ENCODE measurements at places on chromosomes 12 and 14. TPM values are rescaled to one million over a fixed set of nuclear protein-coding genes. Genes with fewer than 3 reads are reported as not detected.

DNA sequence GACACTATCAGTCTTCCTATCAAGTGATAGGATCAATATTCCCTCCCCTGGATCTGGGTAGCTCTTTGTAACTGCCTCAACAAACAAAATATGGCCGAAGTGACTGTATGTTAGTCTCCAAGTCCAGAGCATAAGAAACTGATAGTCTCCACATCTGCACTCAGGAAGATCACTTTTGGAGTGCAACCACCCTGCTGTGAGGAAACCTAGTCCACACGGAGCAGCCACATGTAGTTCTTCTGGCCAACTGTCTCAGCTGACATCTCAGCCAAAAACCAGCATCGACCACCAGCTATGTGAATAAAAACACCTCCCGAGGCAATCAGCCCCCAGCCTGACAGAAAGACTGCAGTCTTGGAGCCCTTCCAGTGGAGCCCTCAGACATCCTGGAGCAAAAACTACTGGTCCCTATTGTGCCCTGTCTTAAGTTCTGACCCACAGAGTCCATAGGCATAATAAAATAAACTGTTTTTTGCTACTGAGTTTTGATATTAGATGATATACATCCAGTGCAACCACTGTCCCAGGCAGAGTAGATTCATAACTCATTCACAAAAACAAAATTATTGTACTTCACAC lies 143.8 kb downstream of the MED13L start:
- DNase-seq, result no peak

Gene PWP1
- 153 TPM for total RNA-seq

DNA sequence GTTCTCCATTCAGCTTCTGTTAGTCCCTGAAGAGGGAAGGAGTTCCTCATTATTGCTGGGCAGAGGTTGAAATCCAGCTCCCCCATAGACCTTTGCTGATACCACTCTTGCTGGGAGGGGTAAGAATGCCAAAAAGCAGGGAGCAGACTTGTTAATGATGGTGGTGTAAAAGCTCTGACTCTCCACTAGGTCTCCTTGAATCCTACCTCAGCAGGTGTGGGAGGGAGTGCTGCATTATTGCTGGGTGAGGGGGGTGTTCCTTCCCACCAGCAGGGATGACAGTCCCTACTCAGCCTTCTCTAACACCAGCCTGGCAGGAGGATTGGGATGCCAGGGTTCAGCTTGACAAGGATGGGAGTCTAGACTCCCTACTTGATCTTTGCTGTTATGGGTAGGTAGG lies 185.8 kb upstream of the NOS1 start:
- DNase-seq, result no peak

DNA sequence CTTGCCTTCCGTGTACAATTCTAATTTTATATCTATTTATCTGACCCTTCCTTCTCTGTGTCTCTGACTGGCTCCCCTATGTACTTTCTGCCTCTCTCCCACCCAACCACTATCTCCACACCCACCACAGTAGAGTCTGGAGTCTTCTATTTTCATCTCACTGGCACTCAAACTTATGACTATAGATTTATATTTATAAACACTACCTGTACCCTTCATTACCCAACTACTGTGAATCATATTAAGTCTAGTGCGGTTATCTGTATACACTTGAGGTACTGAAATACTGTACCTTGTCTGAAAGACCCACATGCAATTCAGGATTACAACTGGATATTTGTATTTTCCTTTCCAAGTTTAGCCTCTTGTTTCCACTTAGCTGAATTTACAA lies 36.1 kb downstream of the ATP2B1 start:
- no peak for DNase-seq

DNA sequence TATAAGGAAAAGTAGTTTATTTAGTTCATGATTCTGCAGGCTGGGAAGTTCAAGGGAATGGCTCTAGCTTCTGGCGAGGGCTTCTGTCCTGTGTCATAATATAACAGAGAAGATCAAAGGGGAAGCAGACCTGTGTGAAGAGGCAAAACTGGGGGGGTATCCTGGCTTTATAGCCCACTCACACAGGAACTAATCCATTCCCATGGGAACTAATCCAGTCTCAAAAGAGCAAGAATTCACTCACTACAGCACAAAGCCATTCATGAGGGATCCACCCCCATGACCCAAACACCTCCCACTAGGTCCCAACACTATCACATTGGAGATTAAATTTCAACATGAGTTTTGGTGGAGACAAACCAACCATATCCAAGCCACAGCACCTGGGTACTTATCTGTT lies 6.9 kb downstream of the ALDH6A1 start:
- DNase-seq, result no peak

DNA sequence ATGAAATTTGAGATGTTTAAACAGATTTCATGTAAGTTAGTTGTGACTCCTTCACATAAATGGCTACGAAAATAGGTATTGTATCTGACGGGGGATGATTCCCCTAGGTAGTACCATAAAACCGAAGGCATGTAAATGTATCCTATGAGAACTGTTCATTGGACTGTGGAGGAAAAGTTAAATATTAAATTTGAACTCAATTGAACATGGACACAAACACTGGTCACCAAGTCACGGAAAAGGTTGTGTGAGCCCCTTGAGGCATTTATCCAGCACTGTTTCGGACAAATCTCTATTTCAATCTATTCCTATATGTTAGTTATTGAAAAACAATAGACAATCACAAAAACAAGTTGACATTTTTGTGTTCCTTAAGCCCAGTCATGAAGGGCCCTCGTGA lies 1014.3 kb upstream of the NOVA1 start:
- no peak for DNase-seq

DNA sequence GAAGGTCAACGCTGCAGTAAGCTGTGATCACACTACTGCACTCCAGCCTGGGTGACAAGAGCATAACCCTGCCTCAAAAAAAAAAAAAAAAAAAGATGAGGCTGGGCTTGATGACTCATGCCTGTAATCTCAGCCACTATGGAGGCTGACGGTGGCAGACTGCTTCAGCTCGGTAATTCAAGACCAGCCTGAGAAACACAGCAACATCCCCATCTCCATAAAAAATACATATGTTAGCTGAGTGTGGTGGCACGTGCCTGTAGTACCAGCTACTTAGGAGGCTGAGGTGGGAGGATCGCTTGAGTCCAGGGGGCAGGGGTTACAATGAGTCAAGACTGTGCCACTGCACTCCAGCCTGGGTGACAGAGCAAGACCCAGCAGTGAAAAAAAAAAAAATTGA lies 50.4 kb downstream of the GXYLT1 start:
- peak; percentile 69 for DNase-seq

- DNase-seq, result no peak
These were observed 113.9 kb upstream of the CPM start for GRCh38 chr12:69046920-69047319.

DNA sequence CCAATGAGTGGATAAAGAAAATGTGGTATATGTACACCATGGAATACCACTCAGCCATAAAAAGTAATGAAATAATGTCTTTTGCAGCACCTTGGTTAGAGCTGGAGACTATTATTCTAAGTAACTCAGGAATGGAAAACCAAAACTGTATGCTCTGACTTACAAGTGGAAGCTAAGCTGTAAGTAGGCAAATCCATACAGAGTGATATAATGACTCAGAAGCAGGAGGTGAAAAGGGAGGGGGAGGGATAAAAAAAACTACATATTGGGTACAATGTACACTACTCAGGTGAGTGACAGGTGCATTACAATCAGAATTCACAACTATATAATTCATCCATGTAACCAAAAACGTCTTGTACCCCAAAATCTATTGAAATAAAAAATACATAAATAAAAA lies 15.1 kb upstream of the CLEC1A start:
- DNase-seq, result no peak

Gene C3AR1
- total RNA-seq, result 1.5 TPM

Gene SETD1B
- 2.2 TPM for total RNA-seq

DNA sequence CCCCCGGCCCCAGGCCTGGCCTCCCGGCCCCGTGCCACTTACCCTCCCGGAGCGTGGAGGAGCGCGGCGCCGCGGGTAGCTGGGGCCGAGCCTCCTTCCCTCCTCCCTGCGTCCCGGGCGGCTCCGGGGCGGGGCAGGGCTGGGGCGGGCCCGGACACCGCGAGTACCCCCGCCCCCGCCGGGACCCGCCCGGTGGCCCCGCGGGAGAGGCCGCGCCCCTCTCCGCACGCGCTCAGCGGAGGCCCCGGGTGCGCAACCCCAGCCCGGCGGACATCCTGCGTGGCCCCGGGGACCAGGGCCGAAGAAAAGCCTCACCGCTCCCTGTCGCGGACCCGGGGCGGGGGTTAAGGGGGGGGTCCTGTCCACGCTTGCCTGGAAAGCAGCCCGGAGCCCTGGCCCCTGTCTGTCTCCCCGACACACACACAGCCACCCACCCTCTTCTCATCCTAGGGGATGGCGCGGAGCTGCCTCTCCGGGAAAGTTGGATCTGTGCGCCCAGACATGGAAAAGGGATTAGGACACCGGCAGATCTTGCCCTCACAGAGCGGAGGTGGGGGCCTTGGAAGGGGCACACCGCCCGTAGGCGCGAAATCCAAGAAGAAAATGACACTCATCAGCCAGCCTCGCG lies at the start of gene SYNE3:
SYNE3 (minus strand) TSS at position 97 of the 628 bp plus-strand sequence. CDS start 40,829 bp downstream, outside the sequence.
- DNase-seq, result no peak

DNA sequence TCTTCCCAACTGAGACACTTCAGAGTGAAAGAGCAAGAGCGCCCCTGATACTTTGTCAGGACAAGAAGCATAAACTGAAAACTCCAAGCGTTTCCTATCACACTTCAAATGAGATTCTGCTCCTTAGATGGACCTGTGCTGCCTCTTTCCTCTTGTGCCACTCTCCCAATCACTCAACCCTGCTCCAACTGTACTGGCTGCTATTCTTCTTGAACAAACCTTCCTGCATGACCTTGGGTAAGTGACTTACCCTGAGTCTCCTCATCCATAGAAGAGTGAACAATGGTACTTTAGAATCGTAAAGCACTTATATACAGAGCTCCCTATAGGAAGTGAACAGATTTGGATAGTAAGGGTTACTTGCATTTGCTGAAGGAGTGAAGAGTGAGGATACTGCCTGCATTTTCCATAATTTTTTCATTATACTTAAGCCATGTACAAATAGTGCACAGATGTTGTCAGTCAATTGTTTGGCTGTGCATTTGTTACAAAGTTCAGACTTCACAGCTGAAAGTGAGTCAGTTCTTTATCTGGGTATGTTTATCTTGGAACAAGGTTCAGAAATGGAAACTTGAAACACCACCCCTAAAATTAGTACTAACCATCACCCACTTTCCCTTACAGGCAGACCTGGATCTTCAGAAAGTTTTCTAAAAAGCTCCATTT lies 10.8 kb downstream of the MTERF2 start:
- peak; percentile 63 for DNase-seq

DNA sequence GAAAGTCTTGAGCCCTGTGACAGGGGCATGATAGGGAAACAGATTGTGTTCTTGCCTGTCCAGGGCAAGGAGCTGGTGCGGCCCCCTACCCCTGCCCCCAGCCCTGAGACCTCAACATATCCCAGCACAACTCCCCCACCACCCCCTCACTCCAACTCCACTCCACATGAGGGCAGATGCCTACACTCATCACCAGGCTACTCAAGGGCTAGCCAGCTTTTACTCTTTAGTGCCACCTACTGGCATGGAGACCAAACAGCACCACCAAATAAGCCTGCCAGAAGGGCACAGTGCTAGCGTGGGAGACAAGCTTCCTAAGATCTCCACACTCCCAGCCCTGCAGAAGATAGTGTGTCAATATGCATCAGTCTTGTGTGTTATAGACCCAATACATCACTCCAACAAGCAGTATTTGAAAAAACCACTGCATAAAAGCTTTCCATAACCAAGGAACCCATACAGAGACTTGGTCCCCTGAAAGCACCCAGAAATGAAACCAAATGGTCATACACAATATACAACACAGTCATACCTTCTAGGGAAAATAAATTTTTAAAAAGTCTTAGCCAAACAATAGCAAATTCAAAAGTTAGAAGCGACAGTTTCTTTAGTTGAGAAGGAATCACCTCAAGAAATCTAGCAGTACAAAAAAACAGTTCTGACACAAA lies 154.4 kb downstream of the KCNK10 start:
- peak; percentile 20 for DNase-seq

- peak; percentile 16 for DNase-seq
These were observed 212.8 kb upstream of the KITLG start for GRCh38 chr12:88793096-88793495.

Gene KLHL33
- total RNA-seq, result not detected

DNA sequence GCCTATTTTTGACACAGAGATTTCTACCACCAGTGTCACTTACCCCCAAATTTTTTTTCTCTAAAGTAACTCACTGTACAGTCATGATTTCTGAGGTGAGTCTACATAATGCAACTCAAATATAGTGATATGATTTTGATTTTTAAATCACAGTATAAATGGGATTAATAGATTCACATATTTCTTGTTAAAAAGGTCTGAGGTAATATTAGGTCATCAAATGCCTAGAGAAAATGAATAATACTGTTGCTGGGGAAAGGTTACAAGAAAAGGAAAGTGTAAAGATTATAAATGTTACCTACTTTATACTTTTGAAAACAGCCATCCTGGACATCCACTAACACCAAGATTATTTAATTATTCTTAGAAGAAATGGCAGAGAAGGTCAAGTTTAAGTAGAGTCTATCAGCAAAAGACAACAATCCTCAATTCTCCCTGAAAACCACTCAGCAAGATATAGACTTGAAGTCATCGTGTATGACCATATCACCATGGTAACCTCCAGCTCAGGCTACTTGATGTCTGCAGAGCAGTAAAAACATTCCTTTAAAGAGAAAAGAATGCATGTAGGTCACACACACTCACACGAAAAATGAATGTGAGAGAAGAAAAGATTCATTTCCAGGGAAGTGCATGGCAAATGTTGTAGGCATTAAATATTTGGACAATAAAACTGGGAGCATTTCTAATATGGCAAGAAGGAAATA lies 58.7 kb downstream of the CCDC59 start:
- no peak for DNase-seq

GRCh38 chr14:45089813-45090212 lies 5.9 kb downstream of the PRPF39 start:
- peak; percentile 67 for DNase-seq

DNA sequence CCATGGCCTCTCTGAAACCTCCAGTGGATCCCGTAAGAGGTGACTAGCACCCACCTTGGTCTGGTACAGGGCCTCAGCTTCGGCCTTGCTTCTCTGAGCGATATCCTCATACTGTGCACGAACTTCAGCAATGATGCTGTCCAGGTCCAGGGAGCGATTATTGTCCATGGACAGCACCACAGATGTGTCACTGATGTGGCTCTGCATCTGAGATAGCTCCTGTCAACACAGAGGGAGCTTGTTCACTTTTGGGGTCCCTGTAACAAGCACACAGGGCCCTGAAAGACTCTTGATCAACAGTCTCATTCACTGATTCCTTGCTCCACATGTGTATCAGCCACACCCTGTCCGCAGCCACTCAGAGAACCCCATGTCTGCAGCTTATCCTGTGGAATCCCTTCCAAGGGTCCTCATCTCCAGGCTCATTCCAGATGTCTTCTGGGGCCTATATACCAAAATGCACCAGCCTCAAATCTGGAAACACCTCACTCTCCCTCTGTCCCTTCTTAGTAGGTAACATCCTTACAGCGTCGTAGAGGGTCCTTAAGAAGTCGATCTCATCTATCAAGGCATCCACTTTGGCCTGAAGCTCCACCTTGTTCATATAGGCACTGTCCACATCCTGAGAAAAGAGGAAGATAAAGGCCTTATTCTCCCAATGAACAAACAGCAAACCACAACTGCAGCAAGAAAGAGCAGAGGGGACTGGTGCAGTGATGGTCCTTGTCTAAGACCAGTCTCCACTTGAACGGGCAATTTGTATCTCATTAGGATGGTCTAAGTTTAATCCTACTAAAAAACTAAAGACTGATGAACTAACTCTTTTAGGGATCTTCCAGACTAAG lies 3.5 kb downstream of the KRT3 start:
- no peak for DNase-seq

- DNase-seq, result no peak
These were observed 5.3 kb downstream of the KCNH3 start for GRCh38 chr12:49543914-49544815.
